ENCODE measurements at places on chromosomes 3 and 15.

- no peak for DNase-seq
Measured at GRCh38 chr3:129605922-129606635, 397 bp downstream of the PLXND1 start.

GRCh38 chr3:47611576-47611975, 32.9 kb upstream of the CSPG5 start:
- DNase-seq = no peak

- DNase-seq = no peak
Measured at GRCh38 chr3:101072300-101072699, 79.1 kb upstream of the ABI3BP start.

GRCh38 chr3:54376142-54376807, 253.9 kb downstream of the CACNA2D3 start:
- DNase-seq = no peak

GRCh38 chr15:55343168-55343567, 24.1 kb downstream of the PIGB start:
- DNase-seq = no peak

- DNase-seq = no peak
Measured at GRCh38 chr3:61357902-61358301, 106.7 kb upstream of the FHIT start.

DNA sequence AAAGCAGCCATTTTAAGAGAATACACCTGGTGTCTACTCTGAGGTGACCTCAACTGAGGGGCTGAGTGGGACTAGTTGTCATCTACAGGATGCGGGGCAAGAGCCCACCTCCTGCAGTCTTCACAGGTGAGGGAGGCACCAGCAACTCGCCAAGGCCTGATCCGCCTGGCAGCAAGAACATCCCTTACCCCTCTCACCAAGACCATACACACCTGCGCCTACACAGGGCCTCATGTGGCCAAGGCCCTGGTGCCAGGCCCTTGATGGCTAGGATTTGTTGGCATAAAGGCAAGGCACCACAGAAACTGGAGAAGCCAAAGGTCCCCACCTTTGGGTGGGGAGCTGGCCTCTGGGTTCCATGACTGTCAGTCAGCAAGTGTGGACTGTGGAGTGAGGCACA, 18.4 kb downstream of the ELP6 start:
- DNase-seq = no peak

GRCh38 chr3:184846496-184846895, 34.5 kb downstream of the VPS8 start:
- DNase-seq = no peak

DNA sequence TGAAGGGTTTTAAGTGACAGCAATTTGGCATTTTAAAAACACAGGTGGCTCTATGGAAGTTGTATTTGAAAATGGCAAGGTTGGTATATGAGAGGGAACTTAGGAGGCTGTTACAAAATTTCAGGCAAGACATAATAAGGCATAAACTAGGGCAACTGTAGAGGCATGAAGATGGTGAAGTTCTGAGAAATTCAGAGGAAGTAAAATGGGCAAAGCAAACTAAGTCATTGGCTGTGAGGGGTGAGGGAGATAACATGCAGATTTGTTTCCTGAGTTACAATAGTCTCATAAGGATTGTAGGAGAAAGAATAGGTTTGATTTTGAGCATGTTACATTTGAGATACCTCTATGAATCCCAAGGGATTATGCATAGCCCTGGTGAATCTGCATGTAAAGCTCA, 302.9 kb upstream of the ARHGEF26 start:
- no peak for DNase-seq

DNA sequence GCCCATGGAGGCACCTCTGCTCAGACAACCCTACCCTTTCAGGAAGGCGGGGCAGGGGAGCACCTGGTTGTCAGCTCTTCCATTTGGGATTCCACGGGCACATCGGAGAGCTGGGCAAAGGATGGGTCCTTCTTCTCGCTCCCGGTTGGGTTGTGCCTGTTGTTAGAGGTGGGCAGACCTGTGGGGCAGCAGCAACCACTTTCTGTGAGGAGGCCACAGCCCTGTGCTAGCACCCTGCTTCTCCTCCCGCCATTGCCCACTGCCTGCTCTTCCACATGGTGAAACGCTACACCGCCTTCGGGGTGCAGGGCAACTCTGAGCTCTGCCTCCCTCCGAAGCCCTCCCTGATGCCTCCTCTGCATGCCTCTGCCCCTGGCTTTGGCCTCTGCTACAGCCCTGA, 7.0 kb upstream of the HHATL start:
- DNase-seq = no peak

DNA sequence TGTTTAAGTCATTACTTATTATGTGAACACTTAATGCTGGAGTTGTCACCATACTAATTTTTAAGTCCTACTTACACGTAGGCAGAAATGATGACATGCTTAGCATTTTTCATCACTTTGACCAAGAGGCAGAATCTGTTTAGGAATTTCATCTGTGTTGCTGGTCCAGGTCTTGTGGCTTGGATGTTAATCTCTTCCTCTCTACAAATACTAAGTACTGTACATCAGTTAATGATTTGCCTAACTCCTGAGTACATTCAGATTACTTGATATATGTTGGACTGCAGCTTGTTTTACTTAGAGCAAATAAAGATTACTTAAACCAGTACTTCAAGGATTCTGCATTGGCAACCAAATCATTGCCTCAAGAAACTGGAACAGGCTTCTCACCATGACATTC, 8.6 kb downstream of the SNRK start:
- DNase-seq = no peak

GRCh38 chr15:88805031-88805780, 2.0 kb downstream of the ACAN start:
- no peak for DNase-seq

GRCh38 chr15:51585986-51586385, 36.6 kb downstream of the DMXL2 start:
- no peak for DNase-seq

- no peak for DNase-seq
Measured at GRCh38 chr15:67504796-67505195, 16.1 kb upstream of the C15orf61 start.

DNA sequence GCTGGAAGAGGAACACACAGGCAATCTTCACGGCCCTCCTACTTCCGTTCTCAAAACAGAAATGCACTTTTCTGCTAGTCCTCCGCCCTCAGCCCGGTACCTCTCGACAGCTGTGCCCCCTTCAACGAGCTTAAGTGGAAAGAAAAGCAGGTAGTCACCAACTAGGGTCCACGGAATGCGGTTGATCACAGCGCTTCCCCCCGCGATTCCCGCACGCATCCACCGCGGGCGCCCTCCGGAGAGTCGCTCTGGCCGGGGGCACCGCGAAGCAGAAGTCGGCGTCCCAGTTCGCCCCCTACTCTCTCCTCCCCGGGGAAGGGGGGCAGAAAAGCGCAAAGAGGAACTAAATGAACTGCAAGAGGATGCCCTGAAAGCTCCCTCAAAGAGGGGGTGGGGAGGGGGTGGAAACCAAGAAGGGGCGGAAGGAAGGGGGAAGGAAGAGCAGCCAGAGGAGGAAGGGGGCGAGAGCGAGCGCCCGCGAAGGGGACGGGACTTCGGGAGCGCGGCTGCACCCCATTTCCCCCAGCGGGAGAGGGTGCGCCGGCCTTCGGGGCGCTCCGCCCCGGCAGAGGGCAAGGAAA, 738 bp downstream of the ACAP2 start:
- no peak for DNase-seq

GRCh38 chr3:181936774-181937173, 225.0 kb downstream of the SOX2 start:
- DNase-seq = no peak
